Activated naive CD4-positive, alpha-beta T cell treated with anti-CD3 and anti-CD28 coated beads for 36 hours (primary cell): ENCODE measurements at places on chromosomes 16 and 17. TPM values are rescaled to one million over a fixed set of nuclear protein-coding genes. Genes with fewer than 3 reads are reported as not detected.

OR3A2 gene
- total RNA-seq: 2.6 TPM

DNA sequence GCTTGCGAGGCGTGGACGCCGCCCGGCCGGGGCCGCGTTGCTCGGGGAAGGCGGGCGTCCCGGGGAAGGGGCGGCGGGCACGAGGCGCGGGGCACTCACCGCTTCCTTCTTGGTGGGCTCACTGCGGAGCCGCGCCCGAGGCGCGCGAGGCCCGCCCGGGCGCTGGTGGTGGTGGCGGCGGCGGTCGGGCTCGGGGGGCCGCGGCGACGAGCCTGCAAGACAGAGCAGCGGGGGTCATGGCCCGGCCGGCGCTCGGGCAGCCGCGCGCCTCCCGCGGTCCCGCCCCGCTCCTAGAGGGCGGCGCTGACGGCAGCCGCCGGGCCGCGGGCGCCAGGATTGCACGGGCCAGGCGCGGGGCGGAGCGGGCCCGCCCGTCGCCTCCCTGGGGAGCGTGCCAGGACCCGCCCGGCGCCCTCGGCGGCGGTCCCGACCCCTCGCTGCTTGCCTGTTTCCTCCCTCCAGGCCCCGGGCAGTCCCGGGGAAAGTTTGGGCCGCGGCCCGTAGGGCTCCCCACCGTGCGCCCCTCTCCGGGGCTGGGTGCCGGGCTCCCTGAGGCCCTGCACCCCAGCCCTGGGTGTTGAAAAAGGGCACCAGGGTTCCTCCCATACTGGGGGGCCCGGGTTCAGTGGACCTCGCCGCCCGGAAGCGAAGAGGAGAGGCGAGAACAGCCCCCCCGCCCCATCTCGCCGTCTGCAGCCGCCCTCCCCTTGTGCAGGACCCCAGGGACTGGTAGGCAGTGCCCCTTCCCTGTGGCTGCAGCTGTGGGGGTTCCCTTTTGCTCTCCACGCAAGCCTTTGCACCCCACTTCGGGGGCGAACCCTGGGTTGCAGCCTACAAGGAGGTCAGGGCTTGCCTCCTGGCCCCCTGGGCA lies at the start of gene C16orf74:
C16orf74 (minus strand) TSS at position 270 of the 871 bp plus-strand sequence. CDS start 15,879 bp downstream, outside the sequence.
- H3K27me3 ChIP-seq: peaks cover 20% of the 10 kb centered on the region
- H3K36me3 ChIP-seq: no peaks in the 10 kb centered on the region
- H3K4me1 ChIP-seq: peaks cover 10% of the 10 kb centered on the region

- H3K27ac ChIP-seq: no peak overlapping the region
- no peaks in the 10 kb centered on the region for H3K4me1 ChIP-seq
- no peak overlapping the region for H3K4me3 ChIP-seq
- no peak for DNase-seq
Observed at GRCh38 chr16:50531359-50531758, 16.8 kb upstream of the NKD1 start.

DNA sequence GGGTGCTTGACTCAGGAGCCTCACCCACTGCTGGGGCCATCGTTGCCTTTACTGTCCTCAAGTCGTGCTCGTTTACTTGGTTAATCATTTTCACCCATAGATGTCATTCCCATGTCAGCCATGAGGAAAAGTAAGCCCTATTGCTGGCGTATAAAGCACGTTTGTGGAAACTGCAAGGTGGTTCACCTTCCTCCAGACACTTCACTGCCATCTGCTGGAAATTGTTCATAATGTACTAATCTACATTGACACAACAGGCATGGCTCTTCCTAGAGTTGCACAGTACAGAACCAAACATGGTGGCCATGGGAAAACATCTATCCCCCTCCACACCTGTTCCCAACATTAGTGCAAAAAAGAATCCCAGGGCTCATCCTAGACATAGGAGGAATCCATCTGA lies 116.6 kb downstream of the ZNF18 start:
- no peak overlapping the region for H3K27ac ChIP-seq
- H3K27me3 ChIP-seq: peaks cover 2% of the 10 kb centered on the region
- no peaks in the 10 kb centered on the region for H3K36me3 ChIP-seq
- no peak for DNase-seq
